ENCODE measurements at places on chromosomes 6 and 20.
A peak's percentile ranks its signal among the peaks of the same experiment; 100 is the strongest.

- no peak for DNase-seq
Measured at GRCh38 chr6:150301846-150302519, 66.8 kb upstream of the IYD start.

- DNase-seq, result no peak
Measured at GRCh38 chr6:107319906-107320530, 139.3 kb downstream of the PDSS2 start.

DNA sequence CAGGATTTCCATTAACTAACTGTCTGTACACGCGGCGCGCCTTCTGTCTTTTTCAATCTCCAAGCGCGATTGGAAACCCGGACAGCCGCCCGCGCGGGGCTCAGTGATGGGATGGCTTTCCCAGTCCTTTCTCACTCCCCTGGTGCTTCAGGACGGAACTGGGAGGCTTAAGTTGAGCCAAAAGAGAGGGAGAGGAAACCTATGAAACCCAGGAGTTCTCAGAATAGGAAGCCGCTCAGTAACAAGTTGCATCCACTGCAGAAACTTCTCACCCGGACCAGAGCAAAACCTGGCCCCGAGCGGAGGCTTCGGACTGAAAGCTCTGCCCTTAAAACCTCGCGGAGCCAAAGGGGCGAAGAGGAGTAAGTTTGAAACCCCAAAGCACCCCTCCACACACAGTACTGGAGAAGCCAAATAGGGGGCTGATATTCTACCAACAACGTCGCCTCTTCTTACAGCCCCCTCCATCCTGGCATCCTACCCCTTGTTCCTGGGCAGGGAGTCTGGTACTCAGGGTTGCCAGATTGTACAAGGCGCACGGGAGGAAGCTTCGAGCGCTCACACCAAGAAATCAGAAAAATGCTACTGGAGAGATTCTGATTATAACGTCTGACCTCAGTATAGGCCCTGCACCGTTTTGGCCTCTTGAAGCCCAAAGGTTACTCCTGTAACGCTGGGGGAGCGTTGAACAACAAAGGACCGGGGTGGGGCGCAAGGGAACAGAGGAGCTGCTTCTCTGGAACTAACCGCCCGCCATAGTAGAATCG lies 906 bp upstream of the COL12A1 start:
- DNase-seq, result no peak

GRCh38 chr20:3316136-3316535 lies 77.1 kb upstream of the SLC4A11 start:
- DNase-seq, result no peak

- DNase-seq, result no peak
Measured at GRCh38 chr6:147053311-147053921, 150.8 kb upstream of the STXBP5 start.

GRCh38 chr6:116392132-116393013 lies 21.6 kb downstream of the DSE start:
- no peak for DNase-seq

- no peak for DNase-seq
Measured at GRCh38 chr20:52172392-52173047, 19.1 kb downstream of the ZFP64 start.

GRCh38 chr20:44960103-44960852 lies at the start of gene TOMM34:
Gene TOMM34 (minus strand): TSS chr20:44960397. CDS start chr20:44960333, 64 bp downstream.
- DNase-seq, result peak; percentile 75

GRCh38 chr6:82353848-82354247 lies 9.8 kb upstream of the TPBG start:
- DNase-seq, result no peak

DNA sequence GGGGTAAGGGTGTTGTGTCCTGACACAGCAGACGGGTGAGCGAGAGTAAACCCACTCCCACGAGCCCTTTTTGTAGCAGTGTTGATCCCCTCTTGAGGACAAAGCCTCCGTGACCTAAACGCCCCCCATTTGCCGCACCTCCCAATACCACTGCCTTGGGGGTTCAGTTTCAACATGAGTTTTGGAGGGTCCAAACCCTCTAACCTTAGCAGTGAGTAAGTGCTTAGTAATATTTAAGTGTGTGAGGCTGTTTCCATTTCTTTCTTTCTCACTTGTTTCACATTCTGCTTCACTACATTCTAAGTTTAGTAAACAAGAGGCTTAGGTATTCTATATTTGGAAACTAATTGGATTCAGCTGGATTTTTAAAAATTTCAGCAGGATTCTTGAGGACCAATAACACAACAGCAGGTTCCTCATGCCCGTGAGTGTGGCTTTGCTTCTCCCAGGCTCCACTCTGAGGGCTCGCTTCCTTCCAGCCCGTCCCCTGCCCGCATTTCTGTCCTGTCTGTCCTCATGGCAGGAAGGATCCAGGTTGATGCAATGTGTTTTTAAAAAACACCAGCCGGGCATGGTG lies 41.2 kb downstream of the SNX9 start:
- no peak for DNase-seq

- DNase-seq, result no peak
Measured at GRCh38 chr6:4889701-4890100, 113.5 kb downstream of the CDYL start.

GRCh38 chr6:84422380-84422968 lies 195.0 kb upstream of the CEP162 start:
- peak; percentile 31 for DNase-seq

GRCh38 chr20:18428490-18429173 lies 38.2 kb downstream of the DZANK1 start:
- DNase-seq, result no peak

DNA sequence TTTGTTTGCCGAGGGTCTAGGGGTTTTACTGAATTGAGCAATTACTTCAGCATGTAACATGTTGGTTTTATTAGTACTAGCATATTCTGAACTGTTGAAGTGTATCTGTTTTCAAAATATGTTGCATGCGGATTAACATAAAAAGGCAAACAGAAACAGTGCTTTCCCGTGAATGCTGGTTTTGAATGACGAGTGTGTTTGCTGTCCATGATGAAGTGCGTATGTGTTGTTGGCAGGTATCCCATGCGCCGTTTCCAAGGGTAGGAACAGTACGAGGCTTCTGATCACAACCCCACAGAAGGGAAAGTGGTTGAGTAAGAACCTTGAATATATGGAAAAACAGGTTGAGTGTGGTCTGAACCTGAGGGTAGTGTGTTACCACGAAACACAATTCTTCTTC lies 232.9 kb downstream of the SAMD5 start:
- no peak for DNase-seq

DNA sequence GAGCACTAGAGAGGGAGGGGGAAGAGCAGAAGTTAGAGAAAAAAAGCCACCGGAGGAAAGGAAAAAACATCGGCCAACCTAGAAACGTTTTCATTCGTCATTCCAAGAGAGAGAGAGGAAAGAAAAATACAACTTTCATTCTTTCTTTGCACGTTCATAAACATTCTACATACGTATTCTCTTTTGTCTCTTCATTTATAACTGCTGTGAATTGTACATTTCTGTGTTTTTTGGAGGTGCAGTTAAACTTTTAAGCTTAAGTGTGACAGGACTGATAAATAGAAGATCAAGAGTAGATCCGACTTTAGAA lies 2.0 kb downstream of the ID4 start:
- no peak for DNase-seq

- DNase-seq, result no peak
Measured at GRCh38 chr6:17032988-17033634, 68.7 kb upstream of the STMND1 start.

DNA sequence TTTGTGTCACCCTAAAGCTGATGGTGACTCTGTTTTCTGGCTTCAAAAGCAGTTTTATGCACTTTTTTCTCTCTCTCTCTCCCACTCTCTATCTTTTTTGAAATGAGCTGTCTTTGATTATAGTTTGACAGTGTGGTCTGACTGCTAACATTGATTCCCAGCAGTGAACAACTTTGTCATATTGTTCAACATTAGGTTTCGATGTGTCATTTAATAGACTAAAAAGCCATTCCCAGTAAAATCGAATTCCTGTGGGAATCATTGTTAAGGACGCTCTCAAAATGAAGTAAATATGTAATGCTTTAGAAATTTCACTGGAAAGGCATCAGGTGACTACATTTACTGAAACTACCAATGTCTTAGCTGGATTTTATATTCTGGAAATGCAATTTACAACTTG lies 69.9 kb upstream of the FLRT3 start:
- DNase-seq, result no peak

DNA sequence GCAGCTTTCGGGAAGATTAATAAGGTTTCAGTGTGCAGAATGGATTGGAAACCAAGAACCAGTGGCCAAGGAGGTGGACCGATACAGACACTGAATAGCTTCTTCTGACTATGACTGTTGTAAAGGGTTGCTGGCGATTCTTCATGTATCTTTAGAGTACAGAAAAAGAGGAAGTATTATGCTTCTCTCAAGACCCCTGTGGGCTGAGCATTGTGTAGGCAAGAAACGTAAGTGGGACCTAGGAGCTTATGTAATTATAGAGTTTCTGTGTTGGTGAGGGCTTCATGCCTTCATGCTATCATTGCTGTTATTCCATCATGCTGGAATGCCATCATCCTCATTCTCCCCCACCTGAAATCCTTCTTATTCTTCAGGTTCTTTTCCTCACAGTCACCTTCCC lies 105.4 kb upstream of the AKIRIN2 start:
- no peak for DNase-seq

DNA sequence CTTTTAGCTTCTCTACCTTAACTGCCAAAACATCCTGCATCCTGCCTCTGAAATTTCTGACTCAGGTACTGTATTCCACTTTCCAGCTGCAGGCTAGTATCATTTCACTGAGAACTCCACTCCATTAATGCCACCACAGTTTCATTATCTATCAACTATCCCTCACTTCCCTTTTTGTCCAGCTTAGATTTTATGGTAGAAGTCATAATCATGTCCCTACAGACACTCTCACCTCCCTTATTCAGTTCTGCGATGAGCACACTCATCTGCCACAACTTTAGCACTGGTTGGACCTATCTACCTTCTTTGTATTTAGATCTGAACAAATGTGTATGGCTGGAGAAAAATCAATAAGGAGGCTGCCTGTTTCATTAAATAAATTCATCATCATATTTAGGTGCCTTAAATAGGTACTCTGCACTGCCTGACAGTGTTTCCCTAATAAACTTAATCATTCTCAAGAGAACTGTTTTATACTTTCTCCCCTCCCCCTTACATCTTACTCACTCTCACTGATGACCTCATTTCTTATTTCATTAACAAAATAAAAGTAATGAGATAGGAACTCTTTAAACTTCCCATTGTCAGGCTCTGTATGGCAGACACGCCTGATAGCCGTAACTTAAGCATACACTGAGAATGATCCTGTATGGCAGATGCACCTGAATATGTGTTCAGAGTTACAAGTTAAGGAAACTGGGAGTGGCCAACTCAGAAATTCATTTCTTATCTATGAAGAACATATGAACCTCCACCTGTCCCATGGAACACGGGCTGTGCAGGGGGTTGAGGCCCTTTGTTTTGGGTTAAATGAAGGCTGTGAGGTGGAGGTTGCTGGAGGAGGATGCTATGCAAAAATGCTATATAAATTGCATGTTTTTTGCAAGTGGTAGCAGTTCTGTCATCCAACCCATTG lies 95.3 kb upstream of the MAN1A1 start:
- DNase-seq, result no peak

- DNase-seq, result no peak
Measured at GRCh38 chr6:43052842-43053544, 658 bp downstream of the CUL7 start.

- no peak for DNase-seq
Measured at GRCh38 chr20:58461899-58462298, 53.3 kb downstream of the APCDD1L start.

DNA sequence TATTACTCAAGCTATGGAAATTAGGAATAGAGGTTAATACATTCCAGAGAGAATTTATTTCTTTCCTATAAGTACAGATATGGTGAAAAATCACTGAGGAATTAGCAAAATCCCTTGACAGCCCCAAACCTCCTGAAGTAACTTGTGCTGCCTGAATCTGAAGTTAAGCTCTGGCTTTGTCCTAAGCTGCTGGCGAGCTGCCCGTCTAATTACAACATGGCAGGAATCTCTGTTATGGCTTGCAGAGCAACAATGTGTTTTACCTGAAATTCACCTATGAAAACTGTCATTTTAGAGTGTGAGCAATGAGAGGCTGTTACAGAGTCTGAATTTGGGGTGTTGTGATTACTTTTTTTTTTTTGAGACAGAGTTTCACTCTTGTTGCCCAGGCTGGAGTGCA lies 22.5 kb upstream of the IYD start:
- DNase-seq, result no peak

DNA sequence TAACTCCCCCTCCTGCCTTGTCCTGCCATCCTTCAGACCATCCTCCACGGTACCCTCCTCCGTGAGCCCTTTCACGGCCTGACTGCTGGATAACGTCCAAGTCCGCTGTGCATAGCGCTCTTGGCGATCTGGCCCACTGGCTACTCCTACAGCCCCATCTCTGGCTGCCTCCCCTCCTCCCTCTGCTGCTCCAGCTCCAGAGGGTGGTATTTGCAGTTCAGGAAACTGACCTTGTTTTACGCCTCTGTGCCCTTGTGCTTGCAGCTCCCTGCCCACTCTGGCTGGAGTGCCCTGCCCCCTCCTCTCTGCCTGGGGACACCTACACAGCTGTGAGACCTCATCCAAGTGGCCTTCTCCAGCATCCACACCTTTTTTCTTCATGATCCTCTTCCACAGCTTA lies 6.5 kb upstream of the RREB1 start:
- DNase-seq, result peak; percentile 36

- peak; percentile 65 for DNase-seq
Measured at GRCh38 chr6:158869826-158870648, 50.9 kb upstream of the EZR start.

GRCh38 chr6:44129841-44130322 lies 2.5 kb downstream of the TMEM63B start:
- no peak for DNase-seq

- DNase-seq, result no peak
Measured at GRCh38 chr6:128144320-128144719, 243.5 kb upstream of the THEMIS start.

GRCh38 chr6:10303608-10304506 lies 111.0 kb downstream of the TFAP2A start:
- no peak for DNase-seq

GRCh38 chr20:57964011-57964862 lies 254.4 kb upstream of the PMEPA1 start:
- no peak for DNase-seq

GRCh38 chr20:6044115-6044514 lies 9.7 kb downstream of the LRRN4 start:
- DNase-seq, result no peak

DNA sequence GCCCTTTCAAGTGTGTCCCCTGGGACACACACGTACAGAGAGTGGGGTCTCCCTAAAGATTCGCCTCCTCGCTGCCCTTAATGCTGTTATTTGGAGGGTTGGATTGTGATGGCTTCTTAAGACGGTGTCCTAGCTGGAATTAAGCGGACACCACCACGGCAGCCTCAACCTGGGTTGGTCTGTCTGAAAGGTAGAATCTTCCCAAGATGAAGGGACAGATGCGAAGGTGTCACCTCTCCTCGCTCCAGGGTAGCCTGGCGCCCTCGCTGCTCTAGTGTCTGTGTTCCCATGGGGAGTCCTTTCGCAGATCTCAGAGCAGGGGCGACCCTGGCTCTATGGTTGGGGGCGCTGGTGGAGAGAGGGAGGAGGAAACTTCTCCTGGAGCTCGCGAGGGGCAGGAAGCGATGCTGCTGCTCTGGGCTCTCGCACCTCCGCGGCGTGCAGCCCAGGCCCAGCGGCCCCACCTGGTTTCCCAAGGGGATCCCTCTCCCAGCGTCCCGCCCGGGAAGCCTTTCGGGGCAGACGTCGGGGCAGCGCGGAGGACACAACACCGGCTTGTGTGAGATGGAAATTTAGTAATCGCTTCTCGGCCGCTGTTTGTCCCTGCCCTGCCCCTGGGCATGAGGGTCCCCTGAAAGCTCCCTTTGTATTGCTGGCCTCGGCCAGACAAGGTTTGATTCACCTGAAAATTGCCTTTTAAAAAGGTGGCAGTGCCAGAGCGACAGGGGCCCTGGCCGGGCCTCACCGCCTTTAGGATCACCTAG lies 1.7 kb downstream of the RSPO3 start:
- DNase-seq, result no peak

- DNase-seq, result no peak
Measured at GRCh38 chr20:57476084-57476526, 48.8 kb downstream of the CTCFL start.
